Adrenal gland (tissue), 19 donors: ENCODE measurements at places on chromosomes 11 and 22.
A peak's percentile ranks its signal among the peaks of the same experiment; 100 is the strongest.

DNA sequence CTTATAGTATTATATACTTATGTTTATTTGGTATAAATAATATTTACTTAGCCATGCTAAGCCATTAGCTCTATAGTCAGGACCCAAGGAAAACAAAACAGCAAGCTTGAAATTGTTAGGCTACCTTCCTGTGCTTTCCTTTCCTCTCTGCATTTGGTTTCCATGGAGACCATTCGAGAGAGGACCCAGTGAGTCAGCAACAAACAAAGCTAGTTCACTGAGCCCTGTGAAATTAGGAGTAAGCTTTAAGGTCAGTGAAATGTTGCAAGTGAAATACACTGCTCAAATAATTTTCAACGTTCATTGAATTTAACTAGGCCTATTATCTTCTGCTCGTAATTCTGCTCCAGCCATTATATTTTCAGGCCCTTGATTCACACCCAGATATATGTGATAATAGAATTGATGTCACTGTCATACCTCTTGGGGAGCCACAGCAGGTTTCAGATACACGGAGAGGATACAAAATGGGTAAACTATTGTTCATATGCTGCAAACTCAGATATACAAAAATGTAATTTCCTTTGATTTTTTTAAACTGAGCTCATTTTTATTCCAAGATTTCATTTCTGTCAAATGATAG lies 9.1 kb upstream of the OR10D3 start:
- DNase-seq = no peak

DNA sequence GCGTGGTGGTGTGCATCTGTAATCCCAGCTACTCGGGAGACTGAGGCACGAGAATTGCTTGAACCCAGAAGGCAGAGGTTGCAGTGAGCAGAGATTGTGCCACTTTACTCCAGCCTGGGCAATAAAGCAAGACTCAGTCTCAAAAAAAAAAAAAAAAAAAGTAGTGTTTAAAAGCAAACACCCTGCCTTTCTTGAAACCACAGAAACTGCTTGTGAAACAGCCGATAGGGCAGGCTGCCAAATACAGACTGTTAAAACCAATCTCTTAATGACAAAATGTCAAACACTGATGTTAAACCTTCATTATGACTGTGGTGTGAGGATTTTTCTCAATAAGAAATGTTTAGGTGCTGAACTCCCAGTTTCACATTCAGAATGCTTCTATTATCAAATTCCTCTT lies 27.3 kb downstream of the MARK2 start:
- DNase-seq = peak; percentile 64

- DNase-seq = no peak
These were observed 10.0 kb upstream of the MYRF start for GRCh38 chr11:61742391-61742790.

DNA sequence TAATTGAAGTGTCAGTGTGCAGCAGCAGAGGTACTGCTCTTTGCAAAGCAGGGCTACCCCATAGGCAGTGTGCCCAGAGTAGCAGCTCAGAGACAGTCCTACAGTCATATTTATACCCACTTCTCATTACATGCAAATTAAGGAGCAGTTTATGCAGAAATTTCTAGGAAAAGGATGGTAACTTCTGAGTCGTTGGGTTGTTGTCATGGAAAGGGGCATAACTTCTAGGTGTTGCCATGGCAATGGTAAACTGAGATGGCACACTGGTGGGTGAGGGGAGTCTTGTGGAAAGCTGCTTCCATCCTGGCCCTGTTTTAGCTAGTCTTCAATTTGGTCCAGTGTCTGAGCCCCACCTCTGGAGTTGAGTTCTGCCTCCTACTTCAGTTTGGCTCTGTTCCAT lies 77.4 kb downstream of the MN1 start:
- DNase-seq = no peak

DNA sequence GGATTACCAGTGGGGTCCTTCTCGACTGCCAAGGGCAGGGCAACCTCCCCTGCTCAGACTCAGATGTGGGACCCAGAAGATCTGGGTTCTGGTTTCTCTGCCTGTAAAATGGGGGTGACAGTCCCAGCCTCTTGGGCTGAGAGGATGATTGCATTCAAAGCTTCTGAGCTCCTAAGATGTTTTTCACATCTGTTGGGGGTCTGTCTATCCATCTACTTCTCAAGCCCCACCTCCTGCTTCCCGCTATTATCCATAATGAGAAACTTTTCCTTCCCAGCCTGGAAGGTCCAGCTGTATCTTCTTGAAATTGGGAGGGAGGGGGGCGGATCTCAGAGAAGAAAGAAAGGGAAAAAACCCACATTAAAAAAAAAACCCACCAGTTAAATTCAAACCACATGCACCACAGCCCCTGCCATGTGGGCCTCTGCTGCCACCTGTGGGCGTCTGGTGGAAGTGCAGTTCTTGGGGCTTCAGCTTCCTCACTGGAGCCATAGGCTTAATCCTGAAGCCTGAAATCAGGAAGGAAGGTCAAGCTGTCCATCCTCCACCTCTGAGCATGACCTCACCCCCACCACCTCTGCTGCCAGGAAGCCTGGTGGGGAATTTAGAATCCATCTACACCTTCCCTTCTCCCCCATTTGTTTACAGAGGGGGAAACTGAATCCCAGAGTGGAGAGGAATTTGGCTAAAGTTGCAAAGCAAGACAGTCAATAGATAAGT lies 27.3 kb downstream of the ARHGEF17 start:
- peak; percentile 87 for DNase-seq

DNA sequence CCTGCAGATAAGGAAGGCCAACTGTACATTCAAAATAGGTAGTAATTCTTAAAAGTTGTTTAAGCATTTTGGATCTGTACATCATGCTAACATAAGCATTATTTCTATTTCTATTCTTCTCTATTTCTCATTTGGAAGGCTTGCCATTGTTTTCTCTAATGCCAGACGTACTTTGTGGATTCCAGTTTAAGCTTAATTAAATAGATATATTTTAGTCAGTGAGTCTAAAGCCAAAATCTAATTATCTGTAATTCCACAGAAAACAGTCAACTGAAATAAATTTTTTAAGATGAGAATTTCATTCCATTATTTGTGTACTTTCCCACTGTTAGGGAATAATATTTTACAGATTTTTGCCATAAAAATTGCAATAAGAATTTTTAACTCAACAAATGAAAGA lies 123.0 kb downstream of the LUZP2 start:
- DNase-seq = no peak

GRCh38 chr22:50227579-50228215 lies 17.1 kb downstream of the TUBGCP6 start:
- no peak for DNase-seq

- no peak for DNase-seq
These were observed 67.3 kb downstream of the PPFIBP2 start for GRCh38 chr11:7581021-7581590.

DNA sequence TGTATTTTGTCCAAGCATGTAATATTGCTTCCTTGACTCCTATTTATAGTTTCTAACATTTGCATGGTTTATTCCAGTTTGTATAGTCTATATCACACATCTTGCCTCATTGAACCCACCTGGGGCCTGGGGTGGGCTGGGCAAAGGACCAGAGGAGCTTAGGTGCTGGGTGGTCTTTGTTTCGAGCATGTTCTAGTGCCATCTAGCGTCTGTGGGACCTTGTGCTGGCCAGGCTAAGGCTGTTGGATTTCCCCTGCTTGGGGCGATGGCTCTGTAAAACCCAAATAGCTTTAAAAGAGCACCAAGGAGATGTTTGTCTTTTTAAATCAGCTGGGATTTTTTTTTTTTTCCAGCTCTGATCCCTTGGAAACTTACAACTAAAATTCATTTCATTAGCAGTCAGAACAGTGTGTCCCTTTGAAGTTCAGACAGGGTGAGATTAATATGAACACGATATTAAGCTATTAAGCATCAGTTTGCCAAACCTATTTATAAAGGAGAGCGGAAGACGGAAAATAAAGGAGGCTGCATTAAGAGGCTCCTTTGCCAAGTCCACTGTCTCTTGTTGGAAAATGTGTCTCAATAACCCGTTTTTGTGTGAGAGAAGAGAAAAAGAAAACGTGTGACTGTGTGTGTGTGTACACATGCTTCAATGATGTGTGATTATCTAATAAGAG lies 157.4 kb downstream of the COMMD9 start:
- peak; percentile 50 for DNase-seq

GRCh38 chr22:45441138-45441537 lies 27.6 kb downstream of the RIBC2 start:
- DNase-seq = peak; percentile 58

- DNase-seq = no peak
These were observed 1.2 kb downstream of the OR6X1 start for GRCh38 chr11:123753110-123753509.

DNA sequence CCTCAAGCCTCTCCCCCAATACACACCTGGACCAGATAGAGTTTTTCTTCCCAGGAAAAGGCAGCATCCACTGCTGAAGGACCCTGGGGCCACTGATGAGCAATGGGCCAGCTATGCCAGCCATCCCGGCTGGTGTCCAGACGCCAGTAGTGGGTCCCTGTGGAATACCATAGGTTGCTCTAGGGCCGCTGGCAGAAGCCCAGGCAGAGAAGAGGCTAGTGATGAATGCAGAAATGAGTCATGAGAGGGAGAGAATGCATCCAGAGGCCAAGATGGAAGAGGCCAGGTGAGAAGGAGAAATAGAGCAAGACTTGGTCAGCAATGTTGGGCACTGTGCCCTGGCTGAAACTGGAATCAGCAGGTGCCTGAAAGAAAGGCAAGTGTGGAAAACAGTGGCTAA lies 8.9 kb downstream of the HPX start:
- DNase-seq = no peak

DNA sequence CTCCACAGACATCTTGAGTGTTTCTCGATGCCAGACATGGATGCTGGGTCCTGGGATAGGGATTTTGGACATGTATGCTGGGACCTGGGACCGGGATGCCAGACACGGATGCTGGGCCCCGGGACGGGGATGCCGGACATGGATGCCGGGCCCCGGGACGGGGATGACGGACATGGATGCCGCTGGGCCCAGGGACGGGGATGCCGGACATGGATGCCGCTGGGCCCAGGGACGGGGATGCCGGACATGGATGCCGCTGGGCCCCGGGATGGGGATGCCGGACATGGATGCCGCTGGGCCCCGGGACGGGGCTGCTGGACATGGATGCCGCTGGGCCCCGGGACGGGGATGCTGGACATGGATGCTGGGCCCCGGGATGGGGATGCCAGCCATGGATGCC lies 97.1 kb upstream of the NNMT start:
- DNase-seq = no peak

GRCh38 chr11:30477061-30477460 lies 109.1 kb downstream of the MPPED2 start:
- no peak for DNase-seq

DNA sequence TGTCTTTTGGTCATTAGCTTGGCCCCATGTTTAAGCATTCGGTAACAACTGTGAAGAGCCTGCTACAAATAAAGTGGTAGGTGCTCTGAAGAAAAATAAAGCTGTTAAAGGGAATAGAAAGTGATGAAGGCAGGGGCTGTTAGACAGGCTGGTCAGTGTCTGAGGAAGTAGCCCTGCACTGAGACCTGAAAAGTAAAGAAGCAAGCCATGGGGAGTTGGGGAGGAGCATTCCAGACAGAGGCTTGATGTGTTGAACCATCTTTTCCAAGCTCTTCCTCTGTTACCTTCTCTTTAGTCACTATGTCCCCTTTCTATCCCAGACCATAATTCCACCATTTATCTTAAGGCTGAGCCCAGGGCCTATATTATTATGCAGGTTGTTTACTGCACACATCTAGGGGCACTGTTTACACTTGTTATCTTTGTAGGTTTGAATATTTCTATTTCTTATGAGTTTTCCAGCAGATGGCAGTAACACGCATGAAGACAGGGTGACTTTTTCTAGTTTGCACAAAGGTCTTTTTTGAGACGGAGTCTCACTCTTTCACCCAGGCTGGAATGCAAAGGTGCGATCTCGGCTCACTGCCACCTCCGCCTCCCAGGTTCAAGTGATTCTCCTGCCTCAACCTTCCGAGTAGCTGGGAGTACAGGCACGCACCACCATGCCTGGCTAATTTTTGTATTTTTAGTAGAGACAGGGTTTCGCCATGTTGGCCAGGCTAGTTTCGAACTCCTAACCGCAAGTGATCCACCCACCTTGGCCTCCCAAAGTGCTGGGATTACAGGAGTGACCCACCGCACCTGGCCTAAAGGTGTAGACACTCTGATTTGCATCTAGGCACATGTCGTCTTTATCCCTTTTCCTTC lies 23.0 kb downstream of the ZFTA start:
- no peak for DNase-seq

DNA sequence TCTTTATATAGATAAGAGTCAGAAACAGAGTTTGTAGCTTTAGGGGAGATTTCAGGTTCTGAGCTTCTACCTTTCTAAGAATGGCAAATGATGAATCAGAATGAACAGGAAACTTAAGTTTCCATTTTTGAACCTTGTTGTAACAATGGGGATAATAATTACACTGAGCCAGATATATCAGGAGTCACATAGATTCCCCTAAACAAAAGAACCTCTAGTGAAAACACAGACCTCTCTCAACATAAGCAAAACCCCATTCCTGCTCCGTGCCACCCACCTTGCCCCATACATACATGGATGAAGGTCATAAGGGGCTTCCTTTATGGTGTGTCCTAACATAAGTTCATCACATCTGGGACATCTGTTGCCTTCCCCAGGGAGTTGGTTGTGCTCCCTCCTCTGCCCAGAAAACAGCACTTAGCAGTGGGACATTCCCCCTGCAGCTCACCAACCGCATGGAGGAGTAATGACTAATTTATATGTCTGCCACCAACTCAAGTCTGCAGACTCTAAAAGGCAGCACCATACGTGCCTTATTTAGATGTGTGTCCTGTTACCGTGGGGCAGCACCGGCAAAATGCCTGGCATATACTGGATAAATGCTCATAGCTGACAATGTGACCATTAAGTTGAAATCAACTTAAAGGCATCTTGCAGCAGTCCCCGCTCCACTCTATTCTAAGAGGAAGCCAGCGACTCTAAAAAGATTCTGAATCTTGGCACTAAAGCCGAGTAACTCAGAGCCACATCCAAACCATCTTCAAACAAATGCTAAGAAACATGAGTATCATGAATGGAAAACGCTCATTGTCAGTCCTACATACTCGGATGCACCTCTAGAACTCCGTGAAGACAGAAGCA lies 8.0 kb downstream of the JAML start:
- no peak for DNase-seq

DNA sequence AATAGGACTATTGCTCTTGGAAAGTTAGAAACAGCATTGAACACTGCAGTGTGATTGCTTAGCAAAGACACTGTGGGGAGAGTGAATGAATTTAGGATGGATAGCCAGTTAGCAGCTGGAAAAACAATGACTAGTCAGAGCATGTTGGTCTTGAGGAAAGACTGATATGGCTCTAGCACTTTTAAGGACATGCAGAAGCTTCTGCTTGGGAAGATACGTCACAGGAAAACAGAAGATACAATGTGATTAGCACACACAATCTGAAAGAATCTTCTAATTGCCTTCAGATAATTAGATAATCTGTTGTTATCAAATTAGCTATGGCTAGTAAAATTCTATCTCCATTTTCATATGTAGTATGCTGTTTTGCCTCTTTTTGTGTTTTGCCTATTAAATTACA lies 530.7 kb upstream of the CHORDC1 start:
- DNase-seq = no peak
